ENCODE measurements at places on chromosomes 5 and 9. TPM values are rescaled to one million over a fixed set of nuclear protein-coding genes. Genes with fewer than 3 reads are reported as not detected.
A peak's percentile ranks its signal among the peaks of the same experiment; 100 is the strongest.

- peak; percentile 68 for DNase-seq
Measured at GRCh38 chr5:110751902-110752762, 13.3 kb downstream of the SLC25A46 start.

The EQTN gene
- not detected for total RNA-seq

The C8G gene
- 1.5 TPM for total RNA-seq

The PCDHGA10 gene
- total RNA-seq: not detected

The STK32A gene
- not detected for total RNA-seq
